Cerebellum (tissue), 4 donors: ENCODE measurements at places on chromosomes 4 and X. TPM values are rescaled to one million over a fixed set of nuclear protein-coding genes. Genes with fewer than 3 reads are reported as not detected.

The GPR82 gene
- total RNA-seq, result not detected

The CPZ gene
- 5.0 TPM for total RNA-seq

The CABS1 gene
- total RNA-seq, result not detected

The ADGRG4 gene
- total RNA-seq, result not detected

The ATP2B3 gene
- total RNA-seq, result 5.6 TPM

The PWWP3B gene
- 1.00 TPM for total RNA-seq

The CACNA1F gene
- 0.36 TPM for total RNA-seq

The FAM241A gene
- total RNA-seq, result 1.9 TPM

The AR gene
- 2.1 TPM for total RNA-seq

The VSIG4 gene
- total RNA-seq, result 16.9 TPM

The IL2 gene
- not detected for total RNA-seq
